Frontal cortex (tissue), 4 donors: ENCODE measurements at places on chromosomes 16 and 17. TPM values are rescaled to one million over a fixed set of nuclear protein-coding genes. Genes with fewer than 3 reads are reported as not detected.

DNA sequence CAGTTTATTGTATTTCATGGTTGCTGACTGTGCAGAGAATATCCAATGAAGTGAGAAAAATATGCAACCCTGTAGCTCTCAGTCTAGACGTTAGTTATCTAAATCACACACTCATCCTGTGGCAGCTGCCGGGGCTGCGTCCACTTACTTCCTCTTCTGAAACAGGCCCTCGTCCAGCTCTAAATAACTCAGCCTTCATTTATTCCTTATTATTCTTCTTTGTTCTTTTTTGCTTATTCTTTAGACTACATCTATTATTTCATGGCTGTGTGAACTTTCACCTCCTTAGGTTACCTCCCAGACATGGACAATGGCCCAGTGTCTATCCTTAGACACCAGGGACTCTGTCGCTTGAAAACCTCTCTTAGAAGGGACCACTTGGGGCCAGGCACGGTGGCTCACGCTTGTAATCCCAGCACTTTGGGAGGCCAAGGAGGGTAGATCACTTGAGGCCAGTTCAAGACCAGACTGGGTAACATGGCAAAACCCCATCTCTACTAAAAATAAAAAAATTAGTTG, 3.4 kb upstream of the THUMPD1 start:
- DNase-seq = no peak

GRCh38 chr17:31738067-31738466, 121.0 kb downstream of the COPRS start:
- no peak for DNase-seq

- DNase-seq = no peak
These were observed 103.9 kb downstream of the MGAT5B start for GRCh38 chr17:76972046-76972641.

- no peak for DNase-seq
These were observed 14.7 kb upstream of the MEOX1 start for GRCh38 chr17:43676471-43676870.

DNA sequence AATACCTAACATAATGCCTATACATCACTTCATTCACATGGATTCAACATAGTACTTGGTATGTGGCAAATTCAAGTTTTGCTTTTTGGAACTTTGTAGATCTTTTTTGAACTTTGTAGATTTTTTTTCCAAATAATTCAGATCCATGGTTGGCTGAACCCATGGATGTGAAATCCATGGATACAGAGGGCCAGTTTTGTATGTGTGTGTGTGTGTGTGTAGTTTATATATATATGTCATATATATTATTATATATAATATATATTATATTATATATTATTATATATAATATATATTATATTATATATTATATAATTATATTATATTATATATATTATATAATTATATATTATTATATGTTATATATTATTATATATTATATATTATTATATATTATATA, 28.4 kb downstream of the CLUAP1 start:
- DNase-seq = no peak

- DNase-seq = no peak
These were observed 53.2 kb downstream of the SLC39A11 start for GRCh38 chr17:73039282-73039681.

DNA sequence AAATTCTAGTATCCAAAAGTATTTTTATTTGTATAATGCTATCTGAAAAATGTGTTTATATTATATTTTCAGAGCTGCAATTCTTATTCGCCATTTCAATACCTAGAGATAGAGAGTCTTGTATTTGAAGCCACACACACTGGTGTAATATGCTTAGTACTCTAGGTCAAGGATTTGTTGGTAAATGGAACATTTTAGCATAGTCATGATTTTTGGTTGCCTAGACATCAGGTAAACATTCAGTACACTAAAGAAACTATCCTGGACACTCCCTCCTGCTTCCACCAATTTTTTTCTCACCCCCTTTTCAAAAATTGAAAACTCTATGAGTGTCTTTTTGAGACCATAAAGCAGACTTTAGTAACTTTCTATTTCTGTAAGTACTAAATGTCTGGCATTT, 20.8 kb downstream of the ABHD15 start:
- DNase-seq = no peak

DNA sequence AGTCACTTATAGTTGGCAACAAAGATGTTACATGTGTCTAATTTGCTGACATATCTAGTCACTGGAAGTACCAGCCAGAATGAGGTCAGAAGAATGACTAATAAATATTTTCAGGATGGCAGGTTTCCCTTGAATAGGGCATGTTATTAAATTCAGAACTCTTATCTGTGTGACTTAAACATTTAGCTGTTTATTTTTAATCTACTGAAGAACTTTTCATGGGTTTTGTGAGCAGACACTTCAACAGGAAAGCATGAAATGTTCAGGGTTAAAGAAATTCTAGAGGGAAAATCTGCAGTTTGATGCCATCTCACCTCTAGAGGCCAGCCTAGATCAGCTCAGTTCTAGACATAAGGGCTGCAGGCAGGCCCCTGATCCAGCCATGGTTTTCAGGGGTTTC, 13.2 kb downstream of the JPT2 start:
- DNase-seq = no peak

DNA sequence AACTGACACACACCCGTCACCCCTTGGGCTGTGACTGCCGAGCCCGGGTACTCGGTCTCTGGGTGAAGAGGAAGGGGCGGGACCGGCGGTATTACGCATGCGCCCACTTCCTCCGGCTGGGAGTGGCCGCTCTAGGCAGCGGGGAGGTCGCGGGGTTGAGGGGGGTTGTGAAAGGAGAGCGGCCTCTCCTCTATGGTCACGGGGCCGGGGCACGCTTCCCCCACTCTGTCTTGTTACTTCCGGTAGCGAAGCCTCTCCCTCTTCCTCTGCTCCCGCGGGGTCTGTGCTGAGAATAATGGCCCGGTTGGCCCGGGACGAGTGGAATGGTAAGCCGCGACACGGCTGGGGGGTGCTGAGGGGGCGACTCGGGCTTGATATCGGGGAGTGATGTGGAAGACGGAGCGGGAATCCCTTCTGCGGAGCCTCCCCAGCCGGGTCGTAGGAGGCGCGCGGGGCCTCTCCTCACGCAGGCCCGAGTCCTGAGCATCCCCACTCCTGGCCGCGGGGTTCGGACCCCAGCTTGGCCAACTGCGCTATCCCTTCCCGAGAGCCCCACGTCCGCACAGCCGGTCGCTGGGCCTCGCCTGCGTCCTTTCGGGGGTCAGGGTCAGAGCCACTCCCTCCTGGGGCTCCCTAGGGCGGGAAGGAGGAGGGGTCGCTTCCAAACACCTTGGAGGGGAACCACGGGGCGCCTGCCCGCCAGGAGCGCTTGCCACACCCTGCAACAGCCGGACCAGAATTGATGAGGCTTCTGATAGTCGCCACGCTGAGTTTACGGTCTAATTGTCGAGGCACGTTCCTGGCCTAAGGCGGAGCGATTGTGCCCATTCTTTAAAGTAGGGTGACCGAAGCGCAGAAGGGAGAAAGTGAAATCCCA, at the start of gene BFAR:
BFAR (plus strand) TSS at position 259 of the 877 bp plus-strand sequence. CDS start 11,396 bp downstream, outside the sequence.
- peak; percentile 92 for DNase-seq

DNA sequence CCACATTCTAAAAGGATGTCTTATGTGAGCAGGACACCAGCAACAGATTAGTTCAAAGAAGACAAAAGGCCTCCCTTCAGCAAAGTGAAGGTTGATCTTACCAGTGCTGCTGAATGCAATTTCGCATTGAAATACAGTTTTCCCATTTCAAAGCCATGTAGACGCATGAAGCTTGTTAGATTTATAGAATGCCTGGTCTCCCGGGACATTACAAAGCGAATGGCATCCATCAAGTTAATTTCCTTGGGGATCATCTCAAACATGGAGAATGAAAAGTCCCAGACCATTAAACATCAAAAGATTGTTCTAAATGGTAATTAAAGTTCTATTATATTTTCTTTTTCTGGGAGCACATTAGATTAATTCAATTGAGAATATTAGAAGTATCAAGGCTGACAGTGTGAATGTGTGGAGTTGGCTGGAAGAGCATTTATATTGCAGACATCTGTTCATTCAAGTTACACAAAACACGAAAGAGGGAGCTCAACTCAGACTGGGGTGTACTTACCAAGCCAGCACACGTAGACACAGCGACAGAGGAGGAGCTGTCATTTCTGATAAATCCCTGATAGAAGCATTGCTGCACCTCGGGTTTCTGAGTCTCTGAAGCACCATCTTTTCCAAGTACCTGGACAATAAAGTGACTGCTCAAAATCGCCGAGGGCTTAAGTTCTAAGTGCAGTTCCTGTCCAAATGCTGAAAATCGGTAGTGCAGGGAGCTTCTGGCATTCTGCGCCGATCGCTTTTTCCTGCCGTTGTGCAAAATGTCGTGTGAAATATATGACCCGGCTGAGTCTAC, 3.8 kb downstream of the ADAMTS18 start:
- no peak for DNase-seq

DNA sequence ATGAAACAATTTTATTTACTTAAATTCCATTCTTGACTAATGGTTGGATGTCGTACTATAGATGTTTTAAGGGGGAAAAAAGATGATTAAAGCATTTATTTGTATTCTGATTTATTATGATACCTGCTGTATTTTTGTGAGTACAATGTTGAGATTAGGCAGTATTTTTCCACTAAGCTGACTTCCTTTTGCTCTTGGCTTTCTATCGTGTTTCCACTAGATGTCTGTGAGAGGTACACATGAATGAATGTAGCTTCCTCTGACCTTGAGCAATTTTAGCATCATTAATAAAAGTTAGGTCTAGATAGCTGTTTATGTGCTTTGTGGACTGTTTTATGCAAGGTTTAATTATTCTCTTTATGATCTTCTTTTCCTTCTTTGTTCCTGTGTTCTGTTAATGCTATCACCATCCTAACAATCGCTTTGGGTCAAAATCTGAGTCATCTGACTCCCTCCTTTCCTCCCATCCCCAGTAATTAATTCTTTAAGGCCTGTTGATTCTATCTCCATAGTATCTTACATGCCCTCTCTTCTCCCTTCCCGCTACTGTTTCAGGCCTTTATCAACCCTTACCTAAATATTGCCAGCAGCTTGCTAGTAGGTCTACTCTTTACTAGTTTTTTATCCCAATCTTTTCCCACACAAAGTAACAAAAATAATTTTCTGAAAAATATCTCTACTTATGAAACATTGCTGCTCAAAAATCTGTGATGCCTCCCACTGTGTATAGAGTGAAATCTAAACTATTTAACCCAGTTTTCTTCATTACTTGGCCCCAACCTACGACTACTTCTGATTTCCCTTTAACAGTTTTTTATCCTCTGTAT, 76.0 kb downstream of the VMP1 start:
- DNase-seq = no peak

- no peak for DNase-seq
These were observed 296.7 kb upstream of the FOXF1 start for GRCh38 chr16:86213437-86214205.

GRB7 gene
- not detected for total RNA-seq

HOXB1 gene
- total RNA-seq = not detected

KCNJ18 gene
- not detected for total RNA-seq

VMO1 gene
- total RNA-seq = 1.2 TPM

CSH2 gene
- total RNA-seq = not detected

KRTAP16-1 gene
- total RNA-seq = not detected

SMIM5 gene
- under 0.01 TPM for total RNA-seq

TBC1D3G gene
- not detected for total RNA-seq

LGALS9B gene
- total RNA-seq = not detected

MSLN gene
- total RNA-seq = not detected

TXNL4B gene
- 10.2 TPM for total RNA-seq

KRT9 gene
- not detected for total RNA-seq

KRTAP3-1 gene
- not detected for total RNA-seq
